ENCODE measurements at places on chromosomes 3 and 15.

DNA sequence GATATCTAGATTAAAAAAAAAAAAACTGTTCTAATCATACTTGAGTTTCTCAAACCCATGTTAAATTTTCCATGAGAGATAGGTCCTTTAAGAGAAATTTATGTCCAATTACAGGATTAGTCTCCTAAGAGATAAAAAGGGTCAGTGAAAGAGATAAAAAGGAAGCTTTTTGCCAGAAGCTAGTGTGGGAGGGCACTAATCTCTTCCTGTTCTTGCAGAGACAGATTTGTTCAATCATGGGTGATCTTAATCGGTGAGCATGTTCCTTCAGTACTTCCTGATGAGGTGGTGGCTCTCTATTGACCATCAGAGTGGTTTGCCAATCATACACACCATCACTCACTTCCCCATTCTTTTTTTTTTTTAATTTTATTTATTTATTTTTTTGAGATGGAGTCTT is 16.9 kb upstream of the LPP start:
- no peak for DNase-seq

DNA sequence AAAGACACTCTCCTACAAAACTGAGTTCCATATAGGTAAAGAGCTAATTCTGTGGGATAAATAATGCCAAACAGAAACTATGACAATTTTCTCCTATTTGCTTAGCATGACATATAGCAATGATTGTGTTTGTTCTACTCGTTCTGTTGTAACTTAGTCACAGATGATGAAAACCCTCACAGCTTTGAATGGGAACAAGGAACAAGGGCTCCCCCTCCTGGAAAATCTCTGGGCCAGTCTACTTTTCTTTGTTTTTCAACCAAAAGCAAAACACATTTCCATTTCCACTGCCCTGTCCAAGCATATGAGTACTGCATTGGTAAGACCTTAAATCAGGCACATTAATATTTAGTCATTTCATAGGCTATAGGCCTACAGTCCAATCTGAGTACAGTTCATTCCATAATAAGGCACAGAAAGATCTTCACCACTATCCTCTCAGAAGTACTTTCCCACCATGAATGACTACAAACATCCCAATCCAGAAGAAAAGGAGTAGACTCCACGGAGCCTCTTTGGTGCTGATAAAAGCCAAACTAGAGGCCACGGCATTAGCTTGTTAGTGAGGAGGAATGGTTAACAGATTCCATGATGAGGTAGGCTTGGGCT is 67.1 kb downstream of the ATP8B4 start:
- DNase-seq = no peak

DNA sequence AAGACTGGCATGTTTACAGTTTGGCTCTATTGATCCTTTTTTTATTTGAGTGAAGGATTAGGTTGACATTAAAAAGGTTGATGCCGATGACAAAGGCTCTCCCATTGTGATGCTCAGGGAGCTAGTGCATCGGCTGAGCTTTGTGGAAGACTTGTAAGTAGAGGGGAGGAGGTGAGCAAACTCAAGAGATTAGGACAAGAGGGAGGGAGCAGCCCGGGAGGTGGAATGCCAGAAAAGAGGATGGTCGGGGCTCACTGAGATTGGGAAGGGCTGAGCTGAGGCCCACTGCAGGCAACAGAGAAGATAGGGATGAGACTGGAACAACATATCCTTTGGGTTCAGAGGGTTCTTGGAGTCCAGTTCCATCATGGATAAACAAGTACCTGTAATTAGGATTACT is 26.5 kb upstream of the PSMD6 start:
- DNase-seq = no peak

DNA sequence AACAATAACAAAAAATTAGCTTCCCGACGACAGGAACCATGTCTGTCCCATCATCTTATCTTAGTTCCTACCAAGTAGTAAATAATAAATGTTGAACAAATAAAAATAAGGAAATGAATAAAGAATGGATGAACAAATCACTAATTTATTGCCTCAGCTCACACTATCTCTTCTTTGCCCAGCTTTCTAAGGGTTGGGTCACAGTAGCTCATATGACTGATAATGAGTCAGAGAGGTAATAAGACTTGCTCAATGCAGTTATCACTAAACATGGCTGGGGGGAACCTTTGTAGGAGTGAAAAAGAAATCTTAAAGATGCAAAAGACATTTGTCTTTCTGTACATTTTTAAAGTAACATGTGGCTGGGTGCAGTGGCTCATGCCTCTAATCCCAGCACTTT is 182.2 kb downstream of the WDR76 start:
- DNase-seq = no peak

DNA sequence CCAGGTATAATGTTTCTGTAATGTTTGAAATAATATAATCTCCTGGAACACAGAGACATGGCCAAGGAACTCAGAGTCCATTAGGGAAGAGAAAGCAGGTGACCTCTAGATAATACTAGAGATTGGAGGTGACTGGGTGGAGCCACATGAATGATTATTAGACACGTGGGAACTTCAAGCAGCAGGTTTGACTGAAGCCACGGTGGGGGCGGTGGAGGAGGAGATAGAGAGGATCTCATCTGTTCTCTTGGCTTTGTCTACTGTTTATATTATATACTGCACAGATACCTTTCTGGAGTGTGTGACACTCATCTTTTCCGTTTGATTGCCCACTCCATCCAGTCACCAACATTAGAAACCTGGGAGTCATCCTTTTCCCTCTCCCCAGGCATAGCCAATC is 33.7 kb downstream of the KIF7 start:
- no peak for DNase-seq

- peak; percentile 26 for DNase-seq
These were observed 702 bp upstream of the GPX1 start for GRCh38 chr3:49358884-49359225.

GRCh38 chr3:166864473-166865467 is 515.3 kb downstream of the ZBBX start:
- no peak for DNase-seq

DNA sequence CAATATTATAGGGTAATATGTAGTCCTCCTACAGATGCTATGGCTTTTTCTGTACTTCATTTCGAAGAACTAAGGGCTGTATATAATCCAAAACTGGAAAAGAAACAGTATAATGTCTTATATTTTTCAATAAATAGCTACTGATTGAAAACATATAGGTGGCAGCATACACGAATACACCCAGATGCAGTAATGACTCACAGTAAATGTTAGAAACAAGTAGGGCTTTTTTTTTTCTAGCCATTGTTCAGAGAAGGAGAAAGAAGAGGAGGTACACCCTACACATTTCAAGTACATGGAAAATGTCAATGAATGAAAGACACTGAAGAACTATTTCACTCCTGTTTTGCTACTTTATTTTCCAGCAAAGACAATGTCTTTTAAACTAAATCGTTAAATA is 9.4 kb downstream of the DAZL start:
- no peak for DNase-seq

- no peak for DNase-seq
These were observed 43.4 kb downstream of the CD200 start for GRCh38 chr3:112376241-112376911.

DNA sequence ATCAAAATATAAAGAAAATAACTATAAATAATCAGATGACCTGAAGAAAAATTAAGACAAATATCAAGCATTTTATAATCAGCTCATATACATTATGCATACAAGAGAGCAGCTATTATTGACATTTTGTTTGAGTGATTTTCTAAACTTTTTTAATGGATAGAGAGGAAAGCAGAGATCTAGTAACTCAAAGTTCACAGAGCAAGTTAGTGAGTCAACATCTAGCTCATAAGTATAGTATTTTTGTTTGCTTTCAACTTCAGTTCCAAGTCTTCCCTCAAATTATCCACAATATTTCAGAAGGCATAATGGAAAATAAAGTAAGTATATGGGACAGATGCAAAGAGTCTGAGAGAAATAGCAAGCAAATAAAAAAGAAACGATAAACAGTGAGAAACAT is 470.1 kb upstream of the ALCAM start:
- DNase-seq = no peak

GRCh38 chr3:143585720-143586456 is 262.4 kb downstream of the SLC9A9 start:
- DNase-seq = no peak

GRCh38 chr3:13106308-13107001 is 33.2 kb upstream of the IQSEC1 start:
- DNase-seq = no peak

- DNase-seq = no peak
These were observed 242.5 kb upstream of the TBL1XR1 start for GRCh38 chr3:177439694-177440269.

DNA sequence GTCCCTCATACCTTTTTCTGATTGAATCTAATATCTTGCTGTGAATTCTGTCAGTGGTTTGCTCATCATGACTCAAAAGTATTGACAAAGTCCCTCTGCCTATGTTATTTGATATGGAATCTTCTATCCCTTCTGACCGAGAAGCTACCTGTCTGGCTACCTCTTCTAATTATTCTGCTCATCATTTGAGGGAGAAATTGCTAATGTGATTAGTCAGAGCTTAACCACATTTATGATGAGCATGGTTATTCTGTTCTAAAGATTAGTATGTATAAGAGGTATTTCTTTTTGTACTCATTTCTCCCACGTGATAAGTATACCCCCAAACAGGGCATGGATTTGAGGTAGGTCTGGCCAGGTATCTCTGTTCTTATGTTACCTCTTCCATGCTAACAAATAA is 428.4 kb upstream of the KCNMB2 start:
- no peak for DNase-seq

DNA sequence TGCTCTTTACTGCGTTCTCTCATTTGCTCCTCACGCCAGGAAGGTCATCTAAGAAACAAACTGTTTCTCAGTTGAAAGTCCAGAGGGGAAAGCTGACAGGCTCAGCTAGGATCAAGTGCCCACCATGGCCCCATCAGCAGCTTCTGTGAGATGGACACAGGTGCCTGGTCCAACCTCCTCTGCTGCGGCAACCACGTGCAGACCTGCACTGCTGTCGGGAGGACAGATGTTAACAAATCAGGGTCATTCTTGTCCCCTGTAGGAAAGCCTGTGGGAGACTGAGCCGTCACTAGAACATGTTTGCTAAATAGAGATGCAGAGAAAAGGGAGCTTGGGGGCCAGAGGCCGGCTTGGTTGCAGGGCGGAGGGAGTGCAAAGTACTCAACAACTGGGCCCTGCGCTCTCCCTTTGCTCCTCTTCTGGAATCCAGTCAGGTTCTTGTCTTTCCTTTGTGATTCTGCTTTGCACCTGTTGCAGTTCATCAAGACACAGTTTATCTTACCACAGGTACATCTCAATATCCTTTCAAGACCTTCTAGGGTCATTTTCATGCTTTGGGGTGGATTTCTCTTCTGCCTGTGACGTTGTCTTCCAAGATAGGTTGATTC is 20.9 kb downstream of the GPD1L start:
- DNase-seq = no peak

GRCh38 chr3:161349529-161350312 is 21.6 kb downstream of the SPTSSB start:
- peak; percentile 23 for DNase-seq

GRCh38 chr3:163809540-163809993 is 1268.7 kb downstream of the SI start:
- no peak for DNase-seq

DNA sequence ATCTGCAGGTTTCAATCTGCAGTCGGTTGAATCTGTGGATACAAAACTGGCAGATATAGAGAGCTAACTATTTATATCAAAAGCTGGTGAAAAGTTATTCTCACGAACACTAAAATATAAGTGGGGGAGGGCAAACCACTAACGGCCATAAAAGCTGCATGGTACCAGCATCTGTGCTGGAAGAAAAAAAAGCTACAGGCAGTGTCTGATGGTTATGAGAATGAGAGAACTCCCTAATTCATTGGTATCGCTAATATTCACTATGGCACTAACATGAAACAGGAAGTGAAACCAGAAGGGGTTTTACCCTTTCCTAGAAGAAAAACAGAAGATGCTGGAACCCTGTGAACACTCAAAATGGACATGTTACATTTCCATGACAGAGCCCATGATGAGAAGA is 15.9 kb downstream of the CEP70 start:
- DNase-seq = no peak
